Kidney epithelial cell (primary cell): ENCODE measurements at places on chromosomes 1 and 21. TPM values are rescaled to one million over a fixed set of nuclear protein-coding genes. Genes with fewer than 3 reads are reported as not detected.

The GSTM5 gene
- total RNA-seq: not detected in 2 replicates

The TMPRSS3 gene
- total RNA-seq: 3.8 and 4.1 TPM in 2 replicates

The PMF1 gene
- 81.8 and 83.6 TPM in 2 replicates for total RNA-seq

The ACOT11 gene
- total RNA-seq: 2.3 and 3.1 TPM in 2 replicates

The SCAF4 gene
- 13.3 and 14.2 TPM in 2 replicates for total RNA-seq

The B3GALT2 gene
- not detected in 2 replicates for total RNA-seq

The C8A gene
- not detected in 2 replicates for total RNA-seq

The CDCP2 gene
- not detected in 2 replicates for total RNA-seq

The IFI44L gene
- 8.6 and 15.2 TPM in 2 replicates for total RNA-seq

The OR6K3 gene
- total RNA-seq: not detected in 2 replicates

The ABL2 gene
- 45.8 and 47.4 TPM in 2 replicates for total RNA-seq

The SERTAD4 gene
- 10.6 and 11.4 TPM in 2 replicates for total RNA-seq

The NGF gene
- total RNA-seq: 2.9 and 3.4 TPM in 2 replicates

The PPM1J gene
- 2.1 and 2.3 TPM in 2 replicates for total RNA-seq

The PLEKHN1 gene
- 13.2 and 13.3 TPM in 2 replicates for total RNA-seq

The ROR1 gene
- 18.6 and 21.5 TPM in 2 replicates for total RNA-seq

The SERPINC1 gene
- total RNA-seq: 0.25 TPM in 1 of 2 replicates, not detected in the other

The GJC2 gene
- total RNA-seq: 0.21 and 0.38 TPM in 2 replicates

The ACTA1 gene
- 1.0 and 2.1 TPM in 2 replicates for total RNA-seq

The IL20 gene
- not detected in 2 replicates for total RNA-seq

The ZSCAN20 gene
- total RNA-seq: 7.1 and 9.2 TPM in 2 replicates

The FAM3B gene
- 4.5 and 6.1 TPM in 2 replicates for total RNA-seq

The CXADR gene
- 40.4 and 40.5 TPM in 2 replicates for total RNA-seq

The ERI3 gene
- total RNA-seq: 64.8 and 77.6 TPM in 2 replicates

The OR2L8 gene
- total RNA-seq: not detected in 2 replicates

The CRYAA gene
- total RNA-seq: not detected in 2 replicates
